Heart right ventricle (tissue), 16 donors: ENCODE measurements at places on chromosomes 3 and 15. TPM values are rescaled to one million over a fixed set of nuclear protein-coding genes. Genes with fewer than 3 reads are reported as not detected.

GRCh38 chr3:71579935-71580406 lies 3.6 kb downstream of the FOXP1 start:
- DNase-seq = no peak

Gene TTLL13
- 0.23 TPM for total RNA-seq

Gene TMCO5A
- not detected for total RNA-seq

GRCh38 chr3:21876782-21877181 lies 125.8 kb upstream of the ZNF385D start:
- no peak for DNase-seq

Gene TBCCD1
- 6.9 TPM for total RNA-seq

GRCh38 chr15:87733541-87733941 lies 523.0 kb downstream of the NTRK3 start:
- DNase-seq = no peak

Gene GPR87
- total RNA-seq = not detected

- DNase-seq = no peak
These were observed 41.0 kb downstream of the RAB11A start for GRCh38 chr15:65910341-65910740.

Gene CFAP91
- 0.76 TPM for total RNA-seq

Gene PCOLCE2
- 71.8 TPM for total RNA-seq

GRCh38 chr3:49401766-49402165 lies 10.0 kb downstream of the RHOA start:
- DNase-seq = no peak

Gene CCDC39
- not detected for total RNA-seq

DNA sequence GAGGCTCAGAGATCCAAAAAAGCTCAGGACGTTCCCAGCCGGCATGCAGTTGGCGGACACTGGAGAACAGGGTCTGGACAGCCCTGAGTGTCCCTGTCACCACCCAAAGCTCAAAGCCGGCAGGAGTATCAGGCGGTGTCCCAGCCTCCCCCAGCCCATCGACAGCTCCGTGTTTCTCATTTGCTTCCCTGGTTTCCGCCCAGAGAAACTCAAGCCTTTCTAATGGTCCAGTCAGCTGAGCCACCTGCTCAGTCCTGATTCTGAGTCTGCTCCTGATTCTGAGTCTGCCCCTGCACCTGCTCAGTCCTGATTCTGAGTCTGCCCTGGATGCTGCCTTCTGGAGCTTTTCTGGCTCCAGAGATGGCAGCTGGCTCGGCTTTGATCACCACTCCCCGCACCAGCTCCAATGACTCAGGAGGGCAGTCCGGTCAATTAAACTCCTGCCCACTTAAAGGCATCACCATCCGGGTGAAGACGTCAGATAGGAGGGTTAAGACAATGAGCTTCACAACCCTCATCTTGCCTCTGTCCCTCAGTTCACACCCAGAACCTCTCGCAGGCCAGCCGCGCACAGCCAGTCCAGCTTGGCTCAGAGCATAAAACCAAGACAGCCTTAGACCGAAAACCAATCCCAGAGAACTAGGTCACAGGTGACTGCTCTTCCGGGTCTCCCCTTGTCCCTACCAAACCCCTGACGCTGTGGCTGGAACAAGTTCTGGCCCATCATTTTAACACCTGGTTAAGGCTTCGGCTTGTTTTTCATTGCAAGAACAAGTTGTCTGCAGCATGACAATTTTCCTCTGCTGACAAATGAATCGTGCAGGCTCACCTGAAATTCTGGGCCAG lies 6.8 kb downstream of the PCSK6 start:
- DNase-seq = no peak

Gene MRPS22
- total RNA-seq = 93.6 TPM

Gene MAN2A2
- 93.6 TPM for total RNA-seq

Gene NR1I2
- total RNA-seq = not detected

GRCh38 chr3:24133436-24133835 lies 188.3 kb downstream of the NR1D2 start:
- no peak for DNase-seq

DNA sequence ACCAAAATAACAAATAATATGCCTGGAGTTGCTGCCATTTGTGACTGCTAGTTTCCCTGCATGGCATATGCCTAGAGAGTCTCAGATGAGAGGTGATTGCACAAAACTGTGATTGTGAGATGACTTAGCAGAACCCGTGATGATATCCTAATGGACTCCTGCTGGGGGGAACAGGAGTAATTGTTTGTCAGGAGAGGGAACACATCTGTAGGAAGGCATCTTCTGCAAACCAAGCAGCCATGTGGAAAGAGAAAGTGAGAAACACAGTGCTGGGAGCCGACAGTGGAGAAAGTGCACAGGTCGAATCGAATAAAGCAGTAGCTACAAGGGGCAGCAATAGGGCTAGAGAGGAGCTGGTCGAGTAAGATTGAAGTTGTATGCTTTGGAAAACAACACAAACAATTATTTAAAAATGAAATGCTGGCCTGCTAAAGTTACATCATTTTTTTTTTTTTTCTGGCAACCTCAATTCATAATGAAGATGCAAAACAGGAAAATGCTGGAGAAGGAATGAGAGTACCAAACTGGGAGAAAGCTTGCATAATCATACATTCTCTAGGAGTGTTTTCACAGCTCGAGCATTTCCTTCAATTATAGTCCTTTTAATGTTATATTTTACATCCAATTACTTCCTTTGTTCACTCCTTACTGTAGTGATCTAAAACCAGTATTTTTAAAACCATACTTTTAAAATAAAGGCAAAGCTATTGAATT lies 494.2 kb upstream of the AGTR1 start:
- no peak for DNase-seq

DNA sequence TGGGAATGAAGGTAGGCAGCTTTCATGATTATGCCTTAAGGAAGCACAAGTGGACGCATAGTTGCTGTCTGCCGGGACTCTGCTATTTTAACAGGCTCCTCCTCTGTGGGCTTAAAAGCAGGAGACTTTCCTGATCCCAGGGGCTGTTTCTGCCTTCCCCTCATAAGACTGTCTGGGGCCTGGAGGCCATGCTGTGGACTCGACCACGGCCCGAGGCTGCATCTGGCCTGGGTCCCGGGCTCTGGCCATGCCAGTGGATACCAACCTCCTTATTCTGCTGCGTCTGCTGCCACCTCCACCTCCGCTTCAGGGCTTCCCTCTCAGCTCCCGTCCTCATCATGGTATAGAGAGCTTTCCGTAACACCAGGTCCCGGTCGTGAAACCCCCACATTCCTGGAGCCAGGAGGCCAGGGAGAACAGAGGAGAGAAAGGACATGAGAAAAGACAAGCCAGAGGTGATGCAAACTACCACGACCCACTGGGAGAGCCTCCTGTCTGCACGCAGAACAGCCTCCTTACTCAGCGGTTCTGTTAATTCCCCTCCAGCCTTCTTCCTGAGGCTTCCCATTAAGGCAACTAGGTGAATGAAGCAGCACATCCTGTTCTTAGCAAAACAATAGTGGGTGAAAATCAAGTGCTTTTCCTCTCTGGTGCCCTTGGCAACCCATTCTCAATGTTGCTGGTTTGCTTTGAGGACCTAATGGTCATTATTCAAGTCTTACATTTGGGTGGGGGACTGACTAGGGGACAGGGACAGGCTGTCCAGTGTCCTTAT lies 200.5 kb downstream of the KLF13 start:
- no peak for DNase-seq

DNA sequence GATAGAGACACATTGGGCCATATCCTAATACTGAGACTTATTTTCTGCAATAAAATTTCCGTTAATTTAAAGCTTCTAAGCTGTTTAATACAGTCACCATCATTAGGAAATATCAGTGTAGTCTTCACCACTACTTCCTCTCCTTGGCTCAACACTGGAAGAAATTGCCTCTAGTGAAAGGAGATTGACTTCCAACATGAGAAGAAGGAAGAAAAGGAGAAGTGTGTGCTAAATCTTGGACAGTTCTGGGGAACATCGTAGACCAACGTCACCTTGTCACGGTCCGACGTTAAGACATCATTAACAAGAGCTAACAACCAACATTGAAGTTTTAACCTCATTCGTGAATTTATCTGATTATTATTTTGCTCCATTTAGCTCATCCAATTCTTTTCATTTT lies 987.0 kb upstream of the CFAP20DC start:
- no peak for DNase-seq

- DNase-seq = no peak
These were observed 30.7 kb downstream of the SLC6A6 start for GRCh38 chr3:14433106-14433505.

DNA sequence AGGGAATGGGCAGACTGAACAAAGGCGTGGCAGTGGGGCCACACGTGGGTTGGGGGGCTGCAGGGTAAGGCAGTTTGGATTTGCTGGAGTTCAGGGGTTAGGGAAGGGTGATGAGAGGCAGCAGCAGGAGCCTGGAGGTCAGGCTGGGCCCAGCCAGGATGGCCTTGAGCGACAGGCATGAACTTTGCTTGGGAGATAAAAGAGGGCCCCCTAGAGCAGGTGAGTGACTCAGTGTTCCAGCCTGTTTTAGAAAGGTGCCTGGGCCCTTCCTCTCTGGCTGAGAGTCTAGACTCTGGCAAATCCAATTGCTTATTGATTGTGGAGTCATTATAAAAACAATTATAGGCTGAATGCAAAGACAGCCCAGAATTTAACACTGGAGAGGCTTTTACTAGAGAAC lies 75.1 kb downstream of the RAB11A start:
- no peak for DNase-seq

- DNase-seq = no peak
These were observed 51.7 kb upstream of the ST3GAL6 start for GRCh38 chr3:98711426-98711825.

GRCh38 chr3:100022506-100022905 lies 91.8 kb downstream of the FILIP1L start:
- no peak for DNase-seq

Gene CPLX3
- total RNA-seq = 4.6 TPM

Gene LSAMP
- total RNA-seq = 7.2 TPM

DNA sequence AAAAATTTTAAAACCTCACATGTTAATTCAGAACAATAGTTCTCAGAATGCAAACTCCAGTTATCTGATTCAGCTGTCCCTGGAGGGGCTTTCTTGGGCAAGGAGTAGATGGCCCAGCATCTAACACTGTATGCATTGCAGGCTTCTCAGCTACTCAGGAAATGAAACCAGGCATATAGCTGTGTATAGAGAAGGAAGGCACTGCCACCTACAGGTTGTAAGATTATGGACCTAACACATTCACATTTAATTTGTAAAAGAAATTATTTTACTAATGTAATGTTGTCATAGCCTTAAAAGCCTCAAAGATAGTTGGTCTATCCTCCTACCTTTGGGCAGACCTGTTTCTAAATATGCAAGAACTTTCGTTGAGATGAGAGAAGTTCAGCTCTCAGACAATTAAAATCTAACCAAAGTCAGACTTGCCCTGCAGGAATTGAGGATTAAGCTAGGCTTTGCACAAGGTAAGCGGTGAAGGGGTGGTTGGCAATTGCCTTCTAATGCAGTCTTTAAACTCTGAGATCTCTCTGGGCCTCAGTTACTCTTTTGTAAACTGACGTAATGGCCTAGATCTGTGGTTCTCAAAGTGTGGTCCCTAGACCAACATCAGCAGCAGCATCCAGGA lies 132.8 kb upstream of the SLC24A5 start:
- DNase-seq = peak; percentile 47

Gene CPNE9
- total RNA-seq = not detected

Gene SOX2
- not detected for total RNA-seq

Gene PLXNB1
- total RNA-seq = 67.3 TPM

GRCh38 chr3:34988296-34988695 lies 651.0 kb upstream of the ARPP21 start:
- no peak for DNase-seq

- DNase-seq = no peak
These were observed 181.2 kb upstream of the MME start for GRCh38 chr3:154898916-154899315.

GRCh38 chr15:101193806-101194545 lies 57.9 kb downstream of the CHSY1 start:
- DNase-seq = no peak

- DNase-seq = no peak
These were observed 369.3 kb upstream of the ATP11B start for GRCh38 chr3:182424006-182424405.

DNA sequence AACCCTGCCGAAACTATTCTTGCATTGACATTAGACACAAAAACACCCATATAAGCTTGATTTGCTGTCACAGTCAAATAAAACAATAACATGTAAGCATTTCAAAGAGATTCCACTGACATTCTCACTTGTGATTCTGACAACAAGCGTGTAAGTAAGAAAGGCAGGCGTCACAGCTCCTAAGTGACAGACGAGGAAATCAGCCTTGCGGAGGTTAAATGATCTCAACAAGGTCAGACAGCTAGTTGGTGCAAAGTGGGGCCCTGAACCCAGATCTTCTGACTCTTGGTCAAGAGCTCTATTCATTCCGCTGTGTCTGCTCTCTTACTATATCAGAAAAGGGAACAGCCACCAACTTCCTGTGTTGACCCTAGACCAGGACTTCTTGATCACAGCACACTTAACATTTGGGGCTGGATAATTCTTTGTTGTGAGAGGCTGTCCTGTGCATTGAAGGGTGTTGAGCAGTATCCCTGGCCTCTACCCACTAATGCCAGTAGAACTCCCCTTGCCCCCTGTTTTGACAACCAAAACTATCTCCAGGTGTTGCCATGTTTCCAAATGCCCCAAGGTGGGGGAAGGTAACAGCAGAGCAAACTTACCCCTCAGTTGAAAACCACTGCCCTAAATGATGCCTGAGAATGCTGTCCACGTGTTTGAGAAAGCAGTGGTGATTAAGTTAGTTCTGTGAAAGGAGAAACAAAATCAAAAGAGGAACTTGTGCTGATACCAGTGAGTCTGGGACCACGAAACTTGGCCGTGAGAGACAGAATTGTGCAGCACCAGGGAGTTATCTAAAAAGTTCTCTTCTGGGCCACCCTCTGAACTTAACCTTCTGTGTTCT lies 86.1 kb downstream of the LIPC start:
- no peak for DNase-seq

Gene HDGFL3
- total RNA-seq = 39.6 TPM

Gene ISLR
- 10.7 TPM for total RNA-seq

- no peak for DNase-seq
These were observed 14.3 kb upstream of the SHQ1 start for GRCh38 chr3:72862314-72863090.

DNA sequence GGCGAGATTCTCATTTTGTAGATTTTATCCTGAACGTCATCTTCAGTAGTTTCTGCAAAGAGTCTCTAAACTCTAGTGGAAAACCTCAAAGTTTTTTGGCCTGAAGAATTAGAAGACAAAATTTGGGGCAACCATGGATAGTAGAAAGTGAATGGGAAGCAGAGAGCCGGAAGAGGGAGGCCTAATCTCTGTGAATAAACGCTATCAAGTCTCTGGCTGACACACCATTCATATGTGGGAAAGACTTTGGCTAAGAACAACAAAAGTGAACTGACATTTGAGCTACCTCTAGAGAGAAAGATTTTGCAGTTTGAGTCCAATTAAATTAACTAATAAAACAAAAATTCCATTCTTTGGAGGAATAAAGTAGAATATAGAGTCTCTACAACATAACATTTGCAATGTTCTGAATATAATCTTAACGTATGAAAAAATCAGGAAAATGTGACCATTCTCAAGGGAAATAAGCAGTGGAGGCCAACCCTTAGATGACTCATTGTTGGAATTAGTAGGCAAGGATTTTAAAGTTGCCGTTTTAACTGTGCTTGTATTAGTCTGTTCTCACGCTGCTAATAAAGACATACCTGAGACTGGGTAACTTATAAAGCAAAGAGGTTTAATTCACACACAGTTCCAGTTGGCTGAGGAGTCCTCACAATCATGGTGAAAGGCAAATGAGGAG lies 184.6 kb downstream of the C3orf38 start:
- DNase-seq = no peak

GRCh38 chr3:52379610-52380009 lies 63.5 kb downstream of the DNAH1 start:
- no peak for DNase-seq

Gene DPPA2
- not detected for total RNA-seq

Gene GABRB3
- 0.45 TPM for total RNA-seq
